ENCODE measurements at places on chromosomes 5 and 9.

DNA sequence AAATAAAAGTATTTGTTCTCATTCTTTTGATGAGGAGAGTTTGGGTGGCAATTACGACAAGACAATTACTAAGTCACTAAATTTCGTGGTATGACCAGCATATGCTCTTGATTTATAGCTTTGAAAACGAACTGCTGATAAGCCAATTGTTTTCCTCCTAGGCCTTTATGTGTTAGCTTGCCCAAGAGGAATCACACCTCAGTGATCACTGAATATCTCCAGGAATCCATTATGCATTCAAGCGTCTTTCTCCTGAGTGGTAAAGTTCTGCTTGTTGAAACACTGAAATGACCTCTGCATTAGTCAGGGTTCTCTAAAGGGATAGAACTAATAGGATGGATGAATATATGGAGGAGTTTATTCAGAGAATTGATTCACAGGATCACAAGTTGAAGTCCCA is 677.7 kb upstream of the MEF2C start:
- no peak for DNase-seq

DNA sequence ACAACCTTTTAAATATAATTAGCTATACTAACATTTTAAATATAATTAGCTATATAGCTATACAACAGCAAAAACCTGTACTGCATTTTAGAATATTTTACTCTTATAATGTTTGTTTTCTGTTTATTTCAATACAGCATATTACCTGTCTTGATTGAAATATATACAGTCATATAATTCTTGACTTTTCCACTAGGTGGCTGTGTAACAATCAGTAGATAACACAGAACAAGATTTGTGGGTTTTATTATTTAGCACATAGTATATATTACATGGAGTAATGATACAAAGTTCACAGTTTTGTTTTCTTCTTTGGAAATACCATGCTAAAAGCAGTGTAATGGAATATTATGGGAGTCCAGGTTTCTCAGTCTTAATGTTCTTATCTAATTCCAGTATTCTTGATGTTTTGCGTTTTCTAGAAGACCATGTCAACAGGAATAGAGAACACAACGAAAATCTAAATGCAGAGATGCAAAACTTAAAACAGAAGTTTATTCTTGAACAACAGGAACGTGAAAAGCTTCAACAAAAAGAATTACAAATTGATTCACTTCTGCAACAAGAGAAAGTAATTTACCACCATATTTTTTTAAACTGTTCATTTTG is 13.3 kb downstream of the HMMR start:
- no peak for DNase-seq

DNA sequence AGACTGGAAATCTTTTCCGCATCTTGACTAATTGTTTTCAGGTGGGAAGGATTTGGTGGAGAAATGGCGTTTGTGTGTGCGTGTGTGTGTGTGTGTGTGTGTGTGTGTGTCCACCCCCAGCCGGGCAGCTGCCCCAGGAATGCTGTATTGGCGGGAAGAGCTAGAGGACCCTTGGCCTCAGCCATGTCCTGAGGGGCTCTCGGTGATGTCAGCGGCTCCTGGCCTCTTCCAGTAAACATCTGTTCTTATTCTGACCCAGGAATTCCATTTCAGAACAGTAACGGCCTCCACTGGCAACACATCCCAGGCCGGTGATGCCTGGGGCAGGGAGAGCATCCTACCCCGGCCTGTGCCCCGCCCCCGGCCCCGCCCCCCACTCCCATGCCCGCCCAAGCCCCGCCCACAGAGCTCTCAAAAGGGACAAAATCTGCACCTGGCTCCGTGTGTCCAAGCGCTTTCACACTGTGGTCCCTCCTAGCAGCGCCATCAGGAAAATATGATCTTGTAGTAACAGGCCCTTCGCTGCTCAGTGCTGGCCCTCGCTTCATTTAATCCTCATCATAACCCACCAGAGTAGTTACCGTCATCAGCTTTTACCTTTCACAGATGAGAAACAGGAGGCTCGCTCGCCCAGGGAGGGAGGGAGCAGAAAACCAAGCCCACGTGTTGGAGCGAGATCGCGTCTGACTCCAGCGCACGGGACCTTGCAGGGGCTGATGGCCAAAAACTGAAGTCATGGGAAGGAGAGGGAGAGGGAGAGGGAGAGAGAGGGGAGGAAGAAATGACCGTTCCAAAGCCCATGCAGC is 18.9 kb downstream of the ADAMTS2 start:
- no peak for DNase-seq

- no peak for DNase-seq
Measured at GRCh38 chr9:75889577-75889976, 896 bp upstream of the PCSK5 start.

GRCh38 chr9:98665501-98665900 is 43.2 kb downstream of the GABBR2 start:
- DNase-seq: no peak

- DNase-seq: no peak
Measured at GRCh38 chr5:55699041-55699688, 13.0 kb downstream of the SLC38A9 start.

DNA sequence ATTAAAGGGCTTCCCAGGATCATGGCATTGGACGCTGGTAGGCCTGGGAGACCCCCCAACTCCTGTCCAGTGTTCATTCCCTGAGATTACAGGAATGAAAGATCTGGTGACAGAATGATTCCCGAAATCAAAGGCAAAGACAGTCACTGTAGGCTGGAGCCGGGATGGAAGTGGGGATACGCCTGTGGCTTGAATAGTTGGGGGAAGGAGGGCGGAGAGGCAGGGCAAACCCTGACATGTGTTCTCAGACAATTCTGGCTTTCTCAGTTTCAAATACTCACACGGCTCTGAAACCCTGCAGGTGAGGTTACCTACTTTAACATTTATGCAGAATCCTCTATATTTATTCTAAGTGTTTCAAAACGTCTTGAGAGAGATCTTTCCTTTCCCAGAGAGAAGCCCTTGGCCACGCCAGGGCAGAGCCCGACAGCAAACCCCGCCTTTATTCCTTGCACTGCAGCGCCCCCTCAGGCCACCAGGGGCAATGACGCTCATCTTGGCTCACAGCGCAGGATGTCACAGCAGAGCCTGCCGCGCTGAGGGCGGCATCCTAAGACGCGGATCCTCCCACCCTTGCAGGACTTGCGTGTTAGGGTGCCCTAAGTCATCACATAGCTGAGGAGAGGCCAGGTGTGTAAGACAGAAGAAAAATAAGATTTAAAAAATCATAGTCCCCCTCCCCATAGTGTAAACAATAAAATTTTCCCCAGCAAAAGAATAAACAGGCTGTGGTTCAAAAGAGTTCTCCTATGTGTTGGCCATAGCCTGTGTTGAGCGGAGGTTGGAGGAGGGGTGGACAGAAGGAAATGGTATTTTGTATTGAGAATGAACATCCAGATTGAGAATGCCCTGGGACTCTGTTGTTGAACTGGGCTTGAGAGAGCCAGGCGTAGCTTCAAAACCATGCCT is 284.5 kb downstream of the NTRK2 start:
- DNase-seq: no peak

GRCh38 chr5:67610186-67610912 is 413.8 kb upstream of the CD180 start:
- no peak for DNase-seq

DNA sequence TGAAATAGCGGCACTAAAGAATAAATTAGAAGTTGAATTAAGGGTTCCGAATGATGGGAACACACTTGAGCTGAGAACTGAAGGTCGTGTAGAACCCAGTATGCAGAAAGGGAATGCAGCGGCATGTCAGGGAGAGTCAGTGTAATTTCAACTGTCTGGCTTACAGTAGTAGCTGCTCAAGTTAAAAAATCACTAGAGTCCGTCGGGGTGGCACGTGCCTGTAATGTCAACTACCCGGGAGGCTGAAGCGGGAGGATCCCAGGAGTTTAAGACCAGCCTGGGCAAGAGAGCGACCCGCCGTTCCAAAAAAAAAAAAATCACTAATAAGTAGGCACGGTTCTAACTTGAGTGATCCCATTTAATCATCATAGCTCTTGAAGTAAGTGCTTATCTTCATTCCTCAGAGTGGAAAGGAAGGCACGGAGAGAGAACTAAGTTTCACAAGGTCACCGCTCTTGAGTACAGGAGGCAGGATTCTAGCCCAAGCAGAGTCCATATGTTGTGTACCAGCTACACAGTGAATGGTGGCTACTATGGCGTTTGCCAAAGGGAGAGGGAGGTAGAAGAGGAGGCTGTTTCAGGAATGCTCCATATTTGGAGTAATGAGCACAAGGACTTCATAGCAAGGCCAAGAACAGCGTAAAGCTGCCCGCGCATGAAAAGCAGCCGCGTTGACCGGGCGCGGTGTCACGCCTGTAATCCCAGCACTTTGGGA is 831 bp downstream of the RMRP start:
- DNase-seq: no peak

GRCh38 chr5:99081711-99082110 is 152.9 kb upstream of the CHD1 start:
- DNase-seq: no peak

DNA sequence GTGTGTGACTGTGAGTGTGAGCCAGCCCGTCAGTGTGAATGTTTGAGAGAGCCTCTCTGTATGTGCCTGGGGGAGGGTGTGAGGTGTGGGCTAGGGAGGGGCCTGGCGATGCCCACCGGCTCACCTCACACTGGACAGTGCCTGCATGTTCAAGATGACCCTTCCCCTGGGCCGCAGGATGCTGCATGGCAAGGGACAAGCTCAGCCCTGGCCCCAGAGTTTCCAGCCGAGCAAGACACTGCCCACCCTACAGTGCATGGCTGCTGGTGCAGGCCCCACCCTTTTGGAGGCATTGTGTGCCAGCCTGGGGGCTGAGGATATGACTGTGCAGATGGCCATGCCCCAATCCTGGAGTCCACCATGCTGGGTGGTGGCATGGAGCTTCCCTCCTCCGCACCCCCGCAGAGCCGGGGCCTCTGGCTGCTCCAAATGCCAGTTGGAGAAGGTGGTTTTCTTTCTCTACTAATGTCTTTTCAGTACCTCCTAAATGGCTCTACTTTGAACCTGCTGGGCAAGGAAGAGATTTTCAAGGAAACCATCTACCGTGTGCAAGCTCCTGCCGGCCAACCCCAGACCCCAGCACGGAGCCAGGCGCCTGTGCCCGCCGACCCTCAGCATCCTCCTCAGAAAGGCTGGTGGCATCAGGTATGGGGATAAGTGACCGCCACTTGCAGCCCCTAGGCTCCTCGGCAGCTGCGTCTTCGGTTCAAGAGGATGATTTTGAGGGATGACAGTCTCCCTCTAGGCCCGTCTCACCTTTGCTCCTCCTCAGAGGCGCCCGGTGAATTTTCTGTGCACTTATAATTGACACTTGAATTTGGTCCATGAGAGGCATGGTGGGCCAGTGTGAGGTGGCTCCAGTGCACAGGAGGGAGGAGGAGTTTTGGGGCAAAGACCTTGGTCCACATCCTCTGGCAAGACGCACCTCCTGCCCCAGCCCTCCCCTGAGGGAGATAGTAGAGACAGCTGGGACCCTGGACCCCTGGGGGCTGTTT is 27.7 kb downstream of the FGD3 start:
- DNase-seq: no peak

GRCh38 chr9:105258225-105258737 is 13.8 kb downstream of the SLC44A1 start:
- DNase-seq: no peak

DNA sequence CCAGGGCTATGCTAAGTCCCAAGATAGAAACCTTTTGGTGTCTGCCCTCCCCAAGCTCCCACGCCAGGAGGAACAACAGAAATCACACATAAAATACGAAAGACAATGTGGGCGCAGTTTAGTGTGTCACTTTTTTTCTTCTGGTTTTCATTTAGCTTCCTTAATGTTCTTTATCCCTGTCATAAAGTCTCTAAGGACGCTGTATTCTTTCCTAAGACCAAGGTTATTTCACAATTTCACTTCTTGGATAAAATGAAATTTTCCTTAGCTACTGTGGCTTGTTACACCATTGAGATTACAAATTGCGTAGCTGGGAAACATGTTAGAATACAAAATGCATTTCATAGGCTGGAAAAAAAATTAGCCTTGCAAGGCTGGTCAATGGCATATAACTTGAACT is 85.4 kb downstream of the GLIS3 start:
- DNase-seq: no peak

GRCh38 chr9:130451509-130452388 is 7.0 kb downstream of the ASS1 start:
- DNase-seq: no peak

GRCh38 chr5:137995749-137996128 is 37.1 kb downstream of the FAM13B start:
- no peak for DNase-seq

- DNase-seq: no peak
Measured at GRCh38 chr9:35892051-35892450, 14.0 kb upstream of the HRCT1 start.

- no peak for DNase-seq
Measured at GRCh38 chr5:20570486-20570885, 582.5 kb upstream of the CDH18 start.

DNA sequence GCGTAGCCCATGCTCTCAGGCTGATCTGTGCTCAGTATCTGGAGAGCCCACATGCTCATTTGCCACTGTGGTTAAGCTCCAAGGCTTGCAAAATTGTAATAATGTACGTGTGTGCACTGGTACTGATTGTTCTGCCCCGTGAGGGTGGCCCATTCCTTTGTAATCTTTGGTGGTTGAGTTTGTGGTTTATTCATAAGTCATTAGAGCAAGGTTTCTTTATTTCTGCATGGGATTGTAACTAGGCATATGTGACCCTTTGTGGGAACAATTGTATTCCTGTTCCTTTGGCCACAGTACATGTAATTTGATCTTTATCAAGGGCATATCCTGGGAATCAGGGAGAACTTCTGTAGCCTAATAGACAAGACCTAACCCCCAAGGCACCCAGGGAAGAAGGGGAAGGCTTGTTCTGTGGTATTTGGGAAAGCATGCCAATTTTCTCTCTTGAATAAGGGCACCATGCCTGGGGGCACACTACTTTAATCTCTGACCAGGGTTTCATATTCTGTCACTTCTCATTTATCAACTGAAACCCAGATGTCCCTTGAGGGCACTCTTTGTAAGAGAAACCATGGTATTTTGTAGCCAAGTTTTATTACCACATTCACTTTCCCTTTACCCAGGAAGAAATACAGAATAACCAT is 74.6 kb downstream of the NPR3 start:
- no peak for DNase-seq

DNA sequence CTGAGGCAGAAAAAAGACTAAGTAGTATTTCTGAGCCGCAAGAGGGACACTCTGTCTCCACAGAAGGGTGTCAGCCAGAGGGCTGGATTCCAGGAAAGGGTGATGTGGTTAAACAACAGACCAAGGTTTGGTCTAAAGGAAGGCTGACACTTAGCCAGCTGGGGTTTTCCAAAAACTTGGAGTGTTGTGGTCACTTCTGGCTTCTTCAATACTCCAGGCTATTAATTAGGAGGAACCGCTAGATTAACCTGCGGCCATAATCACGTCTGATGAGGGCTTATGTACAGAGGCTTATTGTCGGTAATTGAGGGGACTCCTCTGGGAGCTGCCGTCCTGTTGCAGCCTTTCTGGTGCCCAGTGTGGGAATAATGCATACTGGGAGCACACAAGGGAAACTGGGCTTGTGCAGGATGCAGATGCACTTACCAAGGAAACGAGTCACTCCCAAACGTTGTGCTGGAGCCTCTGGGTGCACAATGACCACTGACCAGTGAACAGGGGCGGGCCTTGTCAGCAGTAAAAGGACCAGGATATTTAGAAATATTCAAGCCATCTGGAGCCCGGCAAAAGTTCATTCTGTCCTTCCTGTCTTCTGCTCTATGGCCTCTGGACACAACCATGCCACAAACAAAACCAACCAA is 70.2 kb upstream of the TUT7 start:
- DNase-seq: no peak
